Cardiac muscle cell (in vitro differentiated cells and primary cell): ENCODE measurements at places on chromosomes 2 and 18.
A peak's percentile ranks its signal among the peaks of the same experiment; 100 is the strongest.

GRCh38 chr2:222709191-222709891, 37.9 kb downstream of the MOGAT1 start:
- peak; percentile 99 for DNase-seq

DNA sequence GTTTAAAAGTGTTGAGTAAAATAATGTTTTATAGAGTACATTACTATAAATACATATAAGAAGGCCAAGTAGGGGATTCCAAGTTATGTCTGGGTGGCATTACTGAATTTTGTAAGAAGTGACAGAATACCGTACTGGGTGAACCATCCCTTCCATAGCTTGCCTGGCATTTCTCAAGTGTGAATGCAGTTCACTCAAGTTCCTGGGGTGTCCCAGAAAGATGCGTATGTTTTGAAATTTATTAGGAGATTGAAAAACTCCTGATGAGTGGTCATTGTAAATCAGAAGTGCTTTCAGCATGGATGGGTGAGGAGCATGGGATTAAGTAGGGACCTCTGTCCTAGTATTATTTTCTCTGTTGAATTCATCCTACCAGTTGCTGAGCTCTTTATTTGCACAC, 103.2 kb downstream of the VAPA start:
- no peak for DNase-seq

GRCh38 chr2:27016801-27017325, 15.9 kb upstream of the TMEM214 start:
- DNase-seq, result peak; percentile 82

GRCh38 chr2:135744760-135745314, 3.2 kb downstream of the UBXN4 start:
- DNase-seq, result peak; percentile 4

- DNase-seq, result peak; percentile 81
Observed at GRCh38 chr18:50424877-50425690, 50.2 kb downstream of the SKA1 start.

DNA sequence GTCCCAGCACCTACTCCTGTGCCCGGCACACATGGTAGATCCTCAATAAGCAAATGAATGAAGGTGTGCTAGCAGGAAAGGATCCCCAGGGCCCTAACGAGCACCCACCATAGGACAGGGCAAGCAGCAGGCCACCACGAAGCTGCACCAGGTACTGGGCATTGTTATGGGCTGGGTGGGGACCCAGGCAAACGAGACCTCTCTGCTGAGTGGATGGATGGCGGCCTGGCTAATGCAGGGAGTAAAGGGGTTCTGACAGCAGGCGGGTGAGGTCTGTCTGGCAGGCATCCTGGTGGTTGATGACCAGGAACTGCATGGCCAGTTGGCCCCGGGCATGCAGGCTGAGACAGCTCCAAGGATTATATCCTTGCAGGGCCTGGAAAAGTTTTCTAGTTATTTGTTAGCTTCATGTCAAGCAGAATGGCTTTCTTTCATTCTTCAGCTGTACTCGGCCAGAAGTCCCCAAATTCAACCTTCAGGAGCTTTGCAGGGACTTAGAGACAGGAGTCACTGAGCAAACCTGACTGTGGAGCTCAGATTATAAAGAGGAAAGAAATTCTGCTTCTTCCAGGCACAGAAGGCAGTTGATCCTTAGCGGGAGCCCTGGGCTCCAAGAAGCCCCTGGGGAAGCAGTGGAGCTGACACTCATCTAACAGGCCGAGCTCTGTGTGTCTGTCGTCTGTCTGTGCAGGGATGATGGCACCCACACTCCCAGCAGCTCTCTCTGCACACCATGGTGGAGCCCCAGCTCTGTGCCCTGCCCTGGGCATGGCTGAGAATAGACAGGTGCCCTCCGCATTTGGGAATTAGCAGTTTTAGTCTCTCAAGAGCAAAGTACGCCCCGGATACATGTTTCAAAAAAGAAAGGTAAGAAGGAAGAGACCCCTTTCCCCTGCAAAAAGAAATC, 51.2 kb downstream of the SDC1 start:
- DNase-seq, result no peak

DNA sequence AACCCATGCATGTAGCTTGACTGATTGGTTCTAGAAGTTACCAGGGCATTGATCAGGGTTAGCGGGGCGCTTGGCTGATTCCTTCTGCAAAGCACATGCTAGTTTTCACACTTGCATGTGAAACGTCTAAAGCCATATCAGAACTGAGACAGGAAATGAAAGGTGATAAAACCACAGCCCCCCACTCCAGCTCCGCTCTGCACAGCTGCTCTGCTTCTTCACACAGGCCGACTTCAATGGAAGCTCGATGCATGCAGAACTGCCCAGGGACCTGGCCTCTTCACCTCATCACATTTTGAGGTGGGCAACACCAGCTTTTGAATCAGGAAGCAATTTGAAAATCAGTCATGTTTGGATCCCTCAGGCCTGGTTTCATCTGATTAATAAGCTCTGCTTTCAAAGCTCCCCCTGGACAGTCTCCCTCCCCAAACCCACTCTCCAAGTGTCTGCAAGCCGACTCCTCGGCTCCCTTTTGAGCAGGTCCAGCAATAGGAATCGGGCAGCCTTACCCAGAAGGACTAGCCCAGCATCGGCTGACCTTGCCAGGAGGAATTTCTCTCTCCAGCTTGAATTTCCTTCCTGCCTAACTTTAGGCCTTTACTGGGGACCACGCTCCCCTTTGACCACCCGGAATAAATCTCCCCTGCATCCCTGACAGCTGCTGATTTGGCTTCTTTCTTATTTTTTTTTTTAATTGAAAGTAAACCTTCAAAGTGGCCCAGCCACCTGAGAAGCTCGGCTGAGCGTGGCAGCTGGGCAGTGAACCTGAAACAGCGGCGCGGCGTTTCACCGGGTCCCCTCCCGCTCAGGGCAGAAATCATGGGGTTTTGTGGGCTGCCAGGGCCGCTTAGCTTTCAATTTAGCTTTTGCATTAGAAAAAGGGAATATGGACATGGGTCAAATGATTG, 31.7 kb downstream of the HRH4 start:
- DNase-seq, result no peak

- DNase-seq, result no peak
Observed at GRCh38 chr18:7786569-7786968, 219.5 kb downstream of the PTPRM start.

DNA sequence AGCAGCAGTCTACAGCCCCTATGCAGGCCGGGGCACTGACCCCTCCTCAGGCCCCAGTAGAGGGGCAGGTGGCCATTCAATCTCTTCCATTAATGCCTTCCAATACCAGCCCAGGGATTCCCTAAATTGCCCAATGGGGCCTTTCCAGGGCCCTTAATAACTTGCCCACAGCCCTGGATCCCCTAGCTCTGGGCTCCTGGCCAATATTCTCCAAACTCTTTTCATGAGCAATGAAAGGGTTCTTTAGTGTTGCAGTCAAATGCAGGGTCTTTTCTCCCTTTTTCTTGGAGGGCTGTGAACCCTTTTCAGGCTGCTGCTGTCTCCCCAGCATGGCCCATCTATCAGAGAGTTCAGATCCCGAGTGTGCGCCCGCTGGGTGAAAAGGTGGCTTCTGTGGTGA, 41.3 kb upstream of the SLC1A4 start:
- DNase-seq, result no peak

DNA sequence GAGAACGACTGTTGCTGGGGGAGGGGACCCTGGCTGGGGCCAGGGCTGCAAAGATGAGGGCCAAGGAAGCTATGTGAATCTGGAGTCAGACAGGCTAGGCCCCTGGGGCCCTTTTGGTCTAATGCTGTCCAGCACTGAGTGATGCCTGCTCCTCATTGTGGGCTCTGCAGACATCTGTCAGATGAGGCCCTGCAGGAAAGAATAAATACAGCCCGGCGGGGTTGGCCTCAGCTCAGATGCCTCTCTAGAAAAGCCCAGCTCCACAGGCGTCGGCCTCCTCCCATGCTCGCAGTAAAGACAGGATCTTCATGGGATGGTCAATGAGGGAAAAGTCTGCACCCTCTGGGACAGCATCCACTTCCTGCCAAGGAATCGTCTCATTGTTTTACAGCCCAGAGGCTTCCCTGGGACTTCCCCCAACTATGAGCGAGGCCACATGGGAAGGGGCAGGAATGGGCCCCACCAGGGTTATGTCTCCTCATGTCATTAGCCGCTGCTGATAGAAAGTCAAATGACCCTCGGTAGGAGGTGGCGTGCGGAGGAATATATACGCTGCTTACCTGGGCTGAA, 125.8 kb upstream of the GLI2 start:
- no peak for DNase-seq

- no peak for DNase-seq
Observed at GRCh38 chr2:217520356-217521010, 482.3 kb downstream of the TNS1 start.

GRCh38 chr18:76142611-76143010, 352.4 kb downstream of the ZNF516 start:
- DNase-seq, result no peak

- no peak for DNase-seq
Observed at GRCh38 chr2:72981536-72981935, 64.2 kb downstream of the EMX1 start.

DNA sequence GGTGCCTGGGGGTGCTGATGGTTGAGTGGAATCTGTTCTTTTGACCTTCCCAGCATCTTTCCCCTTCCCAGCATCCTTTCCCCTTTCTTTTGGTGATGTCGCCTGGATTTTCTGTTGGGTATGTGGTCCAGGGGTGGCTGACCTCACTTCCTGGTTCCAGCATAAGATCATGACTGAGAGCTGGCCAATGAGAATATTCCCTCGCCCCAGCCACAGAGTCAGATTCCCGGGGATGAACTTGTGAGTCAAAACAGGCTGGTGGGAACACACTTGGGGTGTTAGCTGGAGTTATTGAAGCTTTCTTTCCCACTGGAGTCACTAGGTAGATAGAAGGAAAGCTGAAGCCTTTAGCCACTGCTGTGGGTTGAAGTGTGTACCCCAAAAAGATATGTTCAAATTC, 28.0 kb upstream of the FOSL2 start:
- no peak for DNase-seq

DNA sequence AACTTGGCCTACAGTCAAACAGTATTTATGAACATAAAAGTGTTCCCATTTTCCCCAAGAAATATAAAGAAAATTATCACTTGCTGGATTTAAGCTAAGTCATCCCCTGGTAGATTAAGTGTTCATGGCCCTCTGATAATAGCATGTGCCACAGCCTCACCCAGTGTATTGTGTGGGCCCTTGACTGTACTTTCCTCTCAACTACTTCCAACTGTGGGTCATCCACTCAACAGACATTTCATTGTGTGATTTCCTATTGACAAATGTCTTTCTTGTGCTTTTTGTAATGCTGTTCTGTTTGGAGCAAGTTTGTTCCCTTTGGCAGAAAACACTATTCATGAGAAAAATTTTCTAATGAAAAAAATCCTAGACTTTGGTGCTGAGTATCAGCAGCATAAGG, 48.4 kb upstream of the TMEM17 start:
- no peak for DNase-seq
